AG08395 (cell line): ENCODE measurements at places on chromosomes 4 and X.

DNA sequence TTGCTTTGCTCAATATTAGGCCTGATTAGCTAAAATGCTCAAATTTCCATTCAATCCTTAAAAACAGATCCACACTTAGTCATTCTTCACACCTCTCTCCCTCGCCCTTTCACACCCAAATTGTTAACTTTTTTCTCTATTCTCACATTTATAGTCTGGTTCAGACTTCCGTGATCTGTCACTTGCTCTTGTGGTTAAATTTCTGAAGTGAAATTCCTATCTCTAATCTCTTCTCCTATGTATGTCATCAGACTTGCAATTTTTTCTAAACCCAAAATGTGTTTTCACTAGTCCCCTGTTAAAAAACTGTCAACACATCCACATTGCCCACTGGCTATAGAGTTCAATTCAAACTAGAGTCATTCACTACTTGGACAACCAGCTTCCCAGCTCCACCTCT is 63.2 kb downstream of the SNCA start:
- DNase-seq = no peak

DNA sequence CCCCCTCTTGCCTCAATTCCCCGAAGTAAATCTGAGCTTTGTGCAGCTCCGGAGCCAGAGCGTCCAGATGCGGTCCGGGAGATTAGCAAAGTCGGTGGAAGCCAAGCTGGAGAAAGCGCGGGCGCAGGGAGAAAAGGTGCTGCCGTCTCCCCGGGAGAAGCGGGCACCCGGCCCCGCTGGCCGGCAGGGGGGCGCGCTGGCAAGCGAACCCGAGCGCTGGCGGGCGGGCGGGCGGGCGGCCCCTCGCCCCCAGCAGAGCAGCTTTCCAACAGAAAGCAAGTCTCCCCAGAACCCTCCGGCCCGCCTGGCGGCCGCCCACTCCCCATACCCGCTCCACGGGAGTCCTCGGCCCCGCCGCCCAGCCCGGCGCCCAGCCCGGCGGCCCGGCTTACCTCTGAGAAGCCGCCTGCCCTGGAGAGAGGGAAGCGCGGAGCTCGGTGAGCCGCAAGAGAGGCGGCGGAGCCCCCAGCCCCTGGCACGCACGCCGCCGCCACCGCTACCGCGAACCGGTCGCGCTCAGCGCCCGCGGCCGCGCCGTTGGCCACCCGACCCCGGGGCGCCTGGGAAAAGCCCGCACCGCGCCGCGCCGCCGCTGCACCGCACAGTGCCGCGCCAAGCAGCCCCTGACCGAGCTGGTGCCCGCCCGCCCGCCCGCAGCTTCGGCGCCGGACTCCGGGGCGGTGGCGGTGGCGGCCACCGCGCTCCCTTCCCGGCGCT is 529 bp upstream of the CITED1 start:
- no peak for DNase-seq

- DNase-seq = no peak
These were observed 97.2 kb upstream of the STS start for GRCh38 chrX:7050271-7050670.

GRCh38 chr4:145266881-145267280 is 86.5 kb upstream of the OTUD4 start:
- no peak for DNase-seq

DNA sequence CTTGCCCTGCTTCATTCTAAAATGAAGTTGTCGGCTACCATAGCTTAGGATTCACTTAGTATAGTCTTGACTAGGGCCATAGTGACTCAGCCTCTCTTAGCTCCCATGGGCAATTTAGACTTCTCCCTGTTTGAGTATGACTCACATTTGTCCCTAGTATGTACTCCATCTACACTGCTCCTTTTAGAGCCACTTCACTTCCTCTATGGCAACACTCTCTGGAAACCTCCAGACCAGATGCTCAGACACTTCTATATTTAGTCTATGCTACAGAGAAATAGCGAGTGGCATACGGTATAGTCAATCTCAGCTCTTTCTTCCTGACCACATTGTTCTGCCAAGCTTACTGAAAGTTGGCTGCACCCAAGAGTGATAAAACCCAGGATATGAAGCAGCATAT is 11.2 kb downstream of the MEPE start:
- peak; percentile 84 for DNase-seq

GRCh38 chr4:77917075-77917474 is 54.4 kb downstream of the MRPL1 start:
- DNase-seq = no peak

DNA sequence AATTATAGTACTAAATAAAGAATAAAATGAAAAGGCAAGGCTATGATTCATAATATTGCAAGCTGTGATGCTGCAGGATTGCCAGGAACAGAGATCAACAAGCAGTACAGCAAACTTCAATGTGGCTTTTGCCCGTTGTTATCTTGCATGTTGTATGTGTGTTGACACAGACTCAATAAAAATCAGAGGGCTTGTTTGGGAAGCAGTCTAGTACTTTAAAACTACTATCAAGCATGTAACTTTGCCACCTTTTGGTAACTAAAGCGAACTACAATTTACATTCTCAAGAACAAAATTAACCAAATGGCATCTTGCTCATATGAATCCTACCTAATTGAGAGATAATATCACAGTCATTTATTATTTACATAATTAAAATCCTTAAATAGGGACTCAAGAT is 79.8 kb upstream of the GPM6A start:
- no peak for DNase-seq

DNA sequence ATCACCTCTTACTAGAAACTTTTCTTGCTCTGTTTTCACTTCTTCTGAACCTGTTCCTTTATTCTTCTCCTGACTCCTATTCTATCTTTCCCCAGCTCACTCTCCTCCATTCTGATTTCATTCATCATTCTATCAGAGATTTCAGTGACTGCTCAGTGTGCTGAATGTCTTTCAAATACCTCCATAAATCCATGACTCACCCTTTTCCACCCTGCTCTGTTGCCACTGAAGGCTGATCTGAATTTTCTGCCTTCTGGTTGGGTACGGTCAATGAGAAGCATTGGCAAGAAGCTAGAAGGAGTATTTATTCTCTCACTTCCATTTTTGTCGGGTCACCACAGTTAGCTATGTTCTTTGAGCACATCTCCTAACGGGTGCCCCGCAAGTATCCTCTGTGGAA is 265.9 kb downstream of the CBLL2 start:
- DNase-seq = no peak

- DNase-seq = no peak
These were observed 1.4 kb downstream of the ADGRA3 start for GRCh38 chr4:22514481-22514880.

DNA sequence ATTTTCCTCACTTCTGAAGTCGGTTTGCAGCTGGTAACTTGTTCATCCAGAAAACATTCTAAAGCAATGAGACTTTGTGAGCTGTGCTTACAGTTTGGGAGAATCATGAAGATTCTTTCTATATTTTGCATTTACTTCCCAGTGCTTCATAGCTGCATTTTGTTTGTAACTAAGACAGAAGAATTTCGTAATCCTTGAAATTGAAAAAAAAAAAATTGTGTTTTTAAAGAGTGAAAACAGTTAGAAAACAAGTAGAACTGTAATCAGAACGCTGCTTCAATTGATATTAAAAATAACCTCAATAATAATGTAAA is 392.4 kb downstream of the UNC5C start:
- no peak for DNase-seq

DNA sequence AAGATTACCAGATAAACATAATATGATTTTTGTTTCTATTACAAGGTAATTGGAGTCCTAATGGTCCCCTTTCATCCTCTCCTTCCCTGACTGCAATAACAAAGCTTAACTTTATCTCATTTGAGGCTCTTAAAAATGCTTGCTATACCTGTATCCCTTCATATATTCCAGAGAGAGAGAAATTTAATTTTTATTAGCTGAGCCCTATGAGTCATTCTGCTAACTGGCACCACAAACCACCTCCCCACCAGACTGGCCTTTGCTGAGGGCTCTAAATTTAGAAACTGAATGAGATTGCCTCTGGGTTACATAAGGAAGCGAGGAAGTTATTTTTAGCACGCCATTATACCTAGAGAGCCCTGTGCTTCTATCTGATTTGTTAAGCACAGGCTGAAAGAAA is 27.4 kb downstream of the CBLL2 start:
- peak; percentile 53 for DNase-seq

DNA sequence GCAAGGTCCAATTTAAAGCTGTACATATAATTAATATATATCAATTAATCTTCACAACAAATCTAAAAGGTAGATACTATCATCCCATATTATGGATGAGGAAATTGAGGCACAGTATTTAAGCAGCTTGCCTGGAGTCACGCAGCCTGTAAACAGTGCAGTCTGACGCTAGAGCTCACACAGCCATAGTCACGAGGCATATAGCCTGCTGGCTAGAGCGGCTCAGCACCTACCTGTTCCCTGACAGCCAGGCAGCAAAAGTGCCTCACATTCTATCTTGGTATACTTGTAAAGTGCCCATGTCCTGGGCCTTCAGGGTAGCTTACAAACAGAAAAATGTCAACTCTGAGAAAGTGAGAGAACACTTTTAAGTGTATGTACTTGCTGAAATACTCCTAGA is 222.6 kb upstream of the NEIL3 start:
- DNase-seq = no peak

DNA sequence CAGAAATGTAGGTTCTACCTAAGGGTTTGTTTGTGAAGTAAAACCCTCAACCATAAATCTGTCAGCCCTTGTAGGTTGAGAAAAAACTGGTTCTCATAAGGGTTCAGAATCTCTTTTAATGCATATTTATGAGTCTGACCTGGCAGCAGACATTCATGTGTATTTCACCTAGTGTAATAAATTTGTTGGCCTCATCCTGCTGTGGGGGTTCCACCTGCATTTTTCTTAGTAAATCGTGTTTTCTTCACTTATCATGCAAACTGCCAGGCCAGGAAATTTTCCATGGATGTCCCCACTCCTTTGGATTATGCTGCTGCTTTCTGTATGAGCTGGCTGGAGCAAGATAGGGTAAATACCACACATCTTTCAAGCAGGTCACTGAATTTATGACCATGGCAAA is 42.4 kb downstream of the KLHL13 start:
- no peak for DNase-seq

- DNase-seq = no peak
These were observed 62.9 kb upstream of the CAMK2D start for GRCh38 chr4:113824396-113824795.

GRCh38 chr4:80213117-80213815 is 16.0 kb downstream of the PRDM8 start:
- peak; percentile 67 for DNase-seq

GRCh38 chr4:143230683-143231082 is 46.0 kb downstream of the USP38 start:
- no peak for DNase-seq

DNA sequence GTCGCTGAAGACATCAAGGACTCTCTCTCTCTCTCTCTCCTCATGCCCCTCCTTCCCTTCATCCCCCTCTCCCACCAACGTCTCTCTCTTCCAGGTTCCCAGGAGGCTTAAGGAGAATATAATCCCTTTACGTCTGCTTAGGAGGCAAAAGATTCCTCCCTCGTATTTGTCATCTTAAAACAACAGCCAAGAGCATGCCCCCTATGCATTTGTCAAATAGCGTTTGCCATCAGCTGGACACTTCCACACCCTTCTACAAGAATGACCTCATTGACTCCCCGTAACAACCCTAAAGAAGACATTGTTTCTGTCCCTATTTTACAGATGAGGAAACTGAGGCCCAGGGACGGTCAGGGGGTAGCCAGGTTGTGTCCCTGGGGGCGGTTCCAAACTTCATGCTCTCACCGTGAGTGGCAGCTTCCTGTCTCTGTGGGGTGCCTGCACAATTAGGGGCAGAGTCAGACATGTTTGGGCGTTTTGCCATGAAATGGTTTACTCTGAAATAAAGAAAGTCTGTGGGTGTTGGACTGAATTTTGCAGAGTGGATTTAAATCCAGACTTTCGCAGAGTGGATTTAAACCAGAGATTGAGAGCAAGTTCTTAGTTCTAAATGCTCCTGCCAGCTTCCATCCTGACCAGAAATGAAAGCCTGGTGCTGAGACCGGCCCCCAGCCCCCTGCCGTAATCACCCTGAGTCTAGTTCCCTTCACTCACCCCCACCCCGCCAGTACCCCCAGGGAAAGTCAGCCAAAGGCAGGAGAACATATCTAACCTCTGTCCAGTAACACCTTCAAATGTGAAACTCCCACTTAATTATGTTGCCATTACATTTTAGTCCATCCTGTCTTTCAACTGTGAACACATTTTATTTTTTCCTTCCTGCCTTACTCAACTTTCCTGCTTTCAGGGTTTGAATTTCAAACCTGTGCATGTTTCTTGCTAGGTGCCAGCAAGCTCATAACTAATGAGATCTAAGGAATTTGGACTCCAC is 44.3 kb upstream of the TBL1X start:
- no peak for DNase-seq

DNA sequence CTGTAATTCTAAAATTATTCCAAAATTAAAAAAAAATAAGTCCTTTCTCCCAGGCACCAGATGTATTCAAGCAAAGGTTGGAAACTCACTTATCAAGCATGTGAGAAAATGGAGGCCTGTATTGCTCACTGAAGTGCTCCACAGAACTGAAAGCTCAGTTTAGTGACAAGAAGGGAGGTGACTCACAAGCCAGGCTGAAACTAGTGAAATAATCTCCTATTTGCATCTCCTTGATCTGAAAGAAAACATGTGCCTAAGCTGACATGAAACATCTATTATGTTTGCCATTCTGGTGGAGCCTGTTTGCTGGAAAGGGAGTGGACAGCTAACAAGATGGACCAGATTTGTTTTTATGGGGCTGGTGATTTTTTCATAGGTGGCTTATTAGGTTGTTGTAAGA is 54.0 kb upstream of the AMELX start:
- peak; percentile 48 for DNase-seq

- no peak for DNase-seq
These were observed 53.6 kb downstream of the MBNL3 start for GRCh38 chrX:132435222-132435621.

DNA sequence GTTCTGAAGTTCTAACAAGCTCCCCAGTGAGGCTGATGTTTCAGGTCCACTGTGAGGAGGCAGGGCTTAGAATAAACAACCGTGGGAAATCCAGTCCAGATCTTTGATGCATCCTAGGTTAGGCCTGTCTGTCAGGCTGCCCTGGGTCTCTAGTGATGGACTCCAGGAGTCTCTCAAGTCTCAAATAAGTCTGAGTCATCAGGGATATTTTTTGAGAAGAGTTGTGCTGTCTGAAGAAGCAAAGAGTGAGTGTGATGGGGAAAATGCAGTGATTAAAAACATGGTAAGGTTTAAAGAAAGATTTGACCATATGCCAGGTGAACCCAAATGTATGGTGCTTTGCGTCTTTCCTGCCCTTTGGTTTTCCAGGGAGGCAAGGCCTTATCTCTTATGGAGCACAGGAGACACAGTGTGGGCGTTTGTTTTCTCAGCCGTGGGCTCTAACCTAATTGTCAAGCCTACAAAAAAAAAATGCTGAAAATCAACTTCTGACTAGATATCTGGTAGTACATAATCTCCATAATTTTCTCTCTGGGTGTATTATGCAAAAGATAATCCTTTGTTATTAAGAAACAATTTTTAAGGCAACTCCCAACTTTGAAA is 100.7 kb downstream of the PTTG2 start:
- DNase-seq = no peak

DNA sequence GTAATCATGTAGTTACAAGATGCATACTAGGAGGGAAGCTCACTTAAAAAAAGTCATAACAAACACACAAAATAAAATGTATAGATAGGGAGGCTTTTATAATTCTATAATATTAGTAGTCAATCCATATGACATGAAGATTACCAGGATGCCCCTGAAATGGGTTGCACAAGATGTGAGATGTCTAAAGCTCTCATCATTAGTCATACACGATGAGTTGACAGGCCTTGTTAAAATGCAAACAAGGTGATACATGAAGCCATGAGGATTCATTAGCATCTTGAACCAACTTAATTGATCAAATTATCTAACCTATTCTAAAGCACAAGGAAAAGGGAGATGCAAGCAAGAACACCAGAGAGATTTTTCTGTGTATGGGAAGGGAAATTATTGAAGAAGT is 470.2 kb downstream of the IQCM start:
- DNase-seq = no peak
